Stimulated activated CD8-positive, alpha-beta memory T cell treated with anti-CD3 and anti-CD28 coated beads, Interleukin-4, amount 100 ng/mL, for 4 hours (primary cell): ENCODE measurements at places on chromosomes 6 and 20.

DNA sequence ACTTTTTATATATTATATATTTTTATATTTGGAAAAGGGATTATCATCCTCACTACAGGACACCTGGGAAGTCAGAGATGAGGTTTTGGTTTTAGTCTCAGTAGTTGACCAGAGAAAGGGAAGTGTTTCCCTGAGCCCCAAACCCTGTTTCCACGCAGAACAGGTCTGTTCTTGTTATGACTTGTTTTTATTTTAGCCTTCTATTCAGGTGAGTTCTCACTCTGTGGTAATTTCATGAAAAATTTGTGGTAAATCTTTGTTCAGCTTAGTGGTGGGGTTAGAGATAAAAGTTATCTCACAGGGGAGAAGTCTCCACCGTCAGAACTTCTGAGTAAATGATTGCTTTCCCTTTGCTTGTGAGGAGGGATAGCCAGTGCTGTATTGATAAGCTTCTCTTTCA, 224.9 kb downstream of the FARS2 start:
- no peak for DNase-seq

DNA sequence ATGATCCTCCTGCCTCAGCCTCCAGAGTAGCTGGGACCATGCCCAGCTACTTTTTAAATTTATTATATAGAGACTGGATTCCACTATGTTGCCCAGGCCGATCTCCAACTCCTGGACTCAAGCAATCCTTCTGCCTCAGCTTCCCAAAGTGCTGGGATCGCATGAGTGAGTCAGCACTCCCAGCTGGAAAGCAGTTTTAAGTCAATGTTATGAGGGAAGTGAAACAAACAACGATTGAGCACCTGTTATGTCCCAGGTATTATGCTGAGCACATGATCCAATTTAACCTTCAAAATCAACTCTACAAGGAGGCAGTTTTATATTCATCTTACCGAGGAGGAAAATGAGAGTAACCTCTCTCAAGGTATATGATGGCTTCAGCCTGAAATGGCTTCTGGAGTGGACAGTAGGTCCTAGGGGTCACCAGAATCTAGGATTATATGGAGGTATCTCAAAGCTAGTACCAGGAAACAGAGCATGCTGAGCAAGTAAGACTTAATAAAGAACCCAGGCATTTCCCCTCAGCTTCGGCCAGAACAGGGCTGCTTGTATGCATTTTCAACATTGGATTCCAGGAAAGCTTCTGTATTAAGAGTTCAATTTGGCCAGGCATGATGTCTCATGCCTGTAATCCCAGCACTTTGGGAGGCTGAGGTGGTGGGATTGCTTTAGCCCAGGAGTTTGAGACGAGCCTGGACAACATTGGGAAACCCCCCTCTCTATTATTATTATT, 55.0 kb downstream of the EDN1 start:
- DNase-seq, result no peak

- DNase-seq, result no peak
Observed at GRCh38 chr20:50172347-50173013, 18.1 kb upstream of the CEBPB start.

GRCh38 chr6:148925701-148926100, 178.9 kb downstream of the UST start:
- DNase-seq, result no peak
